Fibroblast of lung (primary cell): ENCODE measurements at places on chromosomes 3 and 15.
A peak's percentile ranks its signal among the peaks of the same experiment; 100 is the strongest.

DNA sequence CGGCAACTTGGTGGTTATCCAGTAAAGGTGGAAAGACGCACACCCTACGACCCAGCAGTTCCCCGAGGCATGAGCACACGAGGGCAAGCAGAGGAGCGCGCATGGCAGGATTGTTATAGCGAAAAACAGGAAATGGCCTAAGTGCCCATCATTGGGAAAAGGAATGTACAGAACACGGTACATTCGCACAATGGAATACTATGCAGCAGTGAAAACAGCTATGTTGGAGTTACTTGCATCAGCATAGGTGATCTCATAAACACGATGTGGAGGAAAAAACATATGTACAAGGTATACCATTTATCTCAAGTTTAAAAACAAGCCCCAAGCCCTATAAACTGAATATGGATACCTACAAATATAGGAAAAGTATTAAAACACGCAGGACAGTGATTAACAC, 6.7 kb upstream of the LINGO1 start:
- no peak for DNase-seq

GRCh38 chr3:185586686-185587039, 568 bp downstream of the SENP2 start:
- no peak for DNase-seq

- no peak for DNase-seq
These were observed 1.2 kb downstream of the HAUS2 start for GRCh38 chr15:42549741-42550392.

- DNase-seq = no peak
These were observed 222.0 kb upstream of the MANF start for GRCh38 chr3:51163051-51163450.

DNA sequence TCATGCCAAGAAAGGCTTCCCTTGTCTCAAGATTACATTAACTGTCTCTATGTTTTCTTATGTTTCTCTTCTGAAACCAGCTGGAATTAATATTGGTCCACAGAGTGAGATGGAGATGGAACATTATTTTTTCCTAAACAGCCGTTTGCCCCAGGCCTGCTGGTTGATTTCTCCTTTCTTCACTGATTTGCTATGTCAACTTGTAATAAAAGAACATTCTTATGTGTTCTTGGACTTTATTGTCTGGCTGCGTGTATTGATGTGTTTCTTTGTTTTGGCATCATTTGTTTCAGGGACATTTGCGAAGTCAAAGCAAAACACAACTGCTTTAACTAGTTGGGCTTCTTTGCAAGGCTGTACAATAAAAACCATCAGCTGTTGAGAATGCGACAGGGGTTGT, 168.5 kb downstream of the FAM43A start:
- no peak for DNase-seq

- no peak for DNase-seq
These were observed 139.7 kb downstream of the TUSC7 start for GRCh38 chr3:116849261-116849688.

GRCh38 chr3:171348121-171348520, 112.1 kb downstream of the TNIK start:
- no peak for DNase-seq

- DNase-seq = no peak
These were observed 19.7 kb downstream of the SLC6A20 start for GRCh38 chr3:45776611-45777010.

DNA sequence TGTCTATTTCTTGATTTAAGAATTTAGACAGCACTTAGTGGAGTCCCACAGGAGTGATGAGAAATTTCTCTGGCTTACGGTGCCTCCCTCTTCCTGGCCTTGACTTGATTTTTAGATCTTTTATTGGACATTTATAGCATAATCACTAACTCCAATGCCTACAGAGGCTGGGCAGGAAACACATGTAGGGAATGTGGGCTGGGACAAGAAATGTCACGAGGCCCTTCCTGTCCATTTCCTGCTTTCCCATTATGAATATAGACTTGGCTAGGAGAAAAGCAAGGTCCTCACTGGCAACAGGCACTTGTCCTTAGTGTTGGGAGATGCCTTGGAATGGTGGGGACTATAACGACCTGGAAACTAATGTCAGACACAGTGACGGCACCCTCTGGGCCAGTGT, 100.3 kb downstream of the MYLK start:
- DNase-seq = no peak

- DNase-seq = no peak
These were observed 37.7 kb downstream of the SYNM start for GRCh38 chr15:99142562-99142961.

DNA sequence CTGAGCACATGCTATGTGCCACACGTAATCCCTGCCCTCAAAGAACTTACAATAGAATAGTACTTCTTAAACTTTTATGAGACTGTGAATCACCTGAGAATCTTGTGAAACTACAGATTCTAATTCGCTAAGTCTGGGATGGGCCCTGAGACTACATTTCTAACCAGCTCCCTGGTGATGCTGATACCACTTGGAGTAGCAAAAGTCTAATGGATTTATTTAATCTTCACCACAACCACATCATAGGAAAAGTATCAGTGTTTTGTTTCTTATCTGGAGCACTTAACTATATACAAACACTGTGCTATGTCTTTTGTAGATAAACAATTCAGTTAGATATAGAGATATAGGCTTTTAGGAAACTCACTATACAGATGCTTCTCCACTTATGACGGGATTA, 23.8 kb upstream of the TCF12 start:
- no peak for DNase-seq

- DNase-seq = no peak
These were observed 101.6 kb downstream of the OXNAD1 start for GRCh38 chr3:16366581-16366980.

- DNase-seq = peak; percentile 63
These were observed 68.0 kb downstream of the FBN1 start for GRCh38 chr15:48577469-48577868.

DNA sequence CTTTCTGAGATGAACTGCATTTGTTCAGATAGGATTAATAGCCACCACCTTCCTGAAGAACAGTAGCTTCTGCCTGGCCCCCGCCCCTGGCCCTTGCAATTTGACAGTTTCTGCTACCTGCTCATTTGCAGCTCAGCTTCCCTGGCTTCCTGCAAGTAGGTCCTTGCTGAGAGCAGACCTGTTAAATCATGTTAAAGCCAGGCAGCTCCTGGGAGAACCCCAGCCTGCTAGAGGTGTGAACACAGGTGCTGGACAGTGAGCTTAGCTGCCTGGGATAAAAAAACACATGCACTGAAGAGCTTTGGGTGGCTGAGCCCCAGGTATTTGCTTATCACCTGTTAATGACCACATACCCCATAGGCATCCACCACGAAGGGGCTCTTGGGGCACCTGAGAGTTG, 143.4 kb downstream of the PTPRG start:
- no peak for DNase-seq

- DNase-seq = peak; percentile 56
These were observed 116.8 kb downstream of the GALK2 start for GRCh38 chr15:49286649-49287404.

GRCh38 chr15:39574427-39574826, 6.5 kb upstream of the THBS1 start:
- no peak for DNase-seq

GRCh38 chr3:130677343-130677742, 69.3 kb downstream of the PIK3R4 start:
- peak; percentile 32 for DNase-seq

GRCh38 chr3:65706776-65707568, 331.7 kb downstream of the MAGI1 start:
- DNase-seq = peak; percentile 80

GRCh38 chr3:134132961-134133360, 103.2 kb upstream of the SLCO2A1 start:
- DNase-seq = peak; percentile 17

- DNase-seq = no peak
These were observed 80.7 kb upstream of the ZBED2 start for GRCh38 chr3:111675846-111676210.

- DNase-seq = no peak
These were observed 61.5 kb upstream of the CRBN start for GRCh38 chr3:3240986-3241385.

DNA sequence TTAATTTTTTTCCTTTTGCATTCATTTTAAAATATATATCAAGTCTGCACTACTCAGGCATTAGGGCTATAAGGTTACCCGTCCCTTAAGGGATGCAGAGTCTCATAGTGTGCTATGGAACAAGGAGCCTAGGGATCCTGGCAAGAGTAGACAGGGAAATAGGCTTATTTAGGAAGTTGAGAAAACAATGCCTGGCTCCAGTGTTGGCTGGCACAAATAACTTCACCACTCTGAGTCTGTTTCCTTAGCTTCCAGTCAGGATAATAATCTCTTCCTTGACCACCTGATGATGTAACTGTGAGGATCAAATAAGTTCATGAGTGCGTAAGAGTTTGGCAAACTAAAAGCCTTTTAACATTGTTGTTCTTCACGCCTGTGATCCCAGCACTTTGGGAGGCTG, 540.8 kb upstream of the IL12A start:
- no peak for DNase-seq

DNA sequence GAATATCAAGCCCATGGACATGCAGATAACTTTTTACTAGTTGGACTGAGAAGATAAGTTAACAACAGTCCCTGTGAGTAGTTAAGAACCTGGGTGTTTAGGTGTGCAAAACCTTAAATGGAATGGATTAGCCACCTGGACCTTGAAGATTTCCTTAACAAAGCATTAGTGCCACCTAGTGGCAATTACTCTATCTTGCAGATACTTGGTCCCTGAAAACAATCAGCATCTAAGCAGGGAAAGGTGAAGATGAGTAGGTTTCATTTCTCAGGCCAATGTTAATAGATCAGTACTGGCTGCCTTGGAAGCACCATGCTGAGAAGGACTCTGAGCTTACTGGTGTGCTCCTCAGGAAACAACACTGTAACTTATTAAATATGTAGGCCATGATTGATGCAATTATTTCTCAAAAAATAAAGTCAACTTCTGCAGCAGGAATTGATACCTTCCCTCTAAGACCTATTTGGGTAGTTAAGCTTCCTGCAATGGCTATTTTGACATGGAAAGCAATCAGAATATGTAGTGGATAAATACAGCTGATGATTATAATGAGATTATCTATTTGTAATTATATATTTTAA, 329.4 kb downstream of the TBC1D5 start:
- peak; percentile 46 for DNase-seq

- DNase-seq = no peak
These were observed 26.2 kb upstream of the TOP2B start for GRCh38 chr3:25690768-25691533.

DNA sequence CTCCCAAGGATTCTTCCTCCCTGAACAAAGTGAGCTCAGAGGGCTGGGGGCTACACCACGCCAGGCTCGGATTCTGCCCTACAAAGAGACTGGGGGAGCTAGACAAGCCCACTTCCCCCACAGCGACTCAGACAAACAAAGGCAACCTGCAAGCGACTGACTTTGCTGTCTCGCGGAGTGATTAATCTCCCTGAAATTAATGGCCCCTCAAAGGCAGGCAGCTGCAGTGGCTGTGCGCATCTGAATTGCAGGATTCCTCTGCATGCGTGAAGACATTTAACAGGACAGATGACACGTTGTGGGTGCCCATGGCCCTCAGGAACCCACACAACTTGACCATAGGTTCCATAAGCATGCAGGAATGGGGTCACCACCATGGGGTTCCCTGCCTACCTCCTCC, 18.4 kb downstream of the CTXND1 start:
- no peak for DNase-seq

DNA sequence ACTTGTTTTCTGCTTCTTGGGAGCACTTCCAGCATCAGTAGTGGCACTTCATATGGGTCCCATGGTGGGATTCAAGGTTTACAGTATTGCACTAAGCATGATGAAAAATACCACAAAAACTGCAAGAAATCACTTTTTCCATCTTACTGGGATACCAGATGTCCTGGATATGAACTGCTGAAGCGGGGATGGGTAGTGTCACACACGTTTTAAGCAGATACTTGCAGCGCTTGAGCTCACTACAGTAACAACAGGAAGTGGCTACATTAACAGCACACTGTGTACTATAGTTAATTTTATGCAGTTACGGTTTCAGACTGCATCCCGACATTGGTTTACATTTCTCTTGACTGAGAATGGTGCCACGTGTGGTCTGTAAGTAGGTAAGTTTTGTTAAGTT, 3.5 kb upstream of the ISG20 start:
- peak; percentile 74 for DNase-seq
